ENCODE measurements at places on chromosomes 6 and 20. TPM values are rescaled to one million over a fixed set of nuclear protein-coding genes. Genes with fewer than 3 reads are reported as not detected.

DNA sequence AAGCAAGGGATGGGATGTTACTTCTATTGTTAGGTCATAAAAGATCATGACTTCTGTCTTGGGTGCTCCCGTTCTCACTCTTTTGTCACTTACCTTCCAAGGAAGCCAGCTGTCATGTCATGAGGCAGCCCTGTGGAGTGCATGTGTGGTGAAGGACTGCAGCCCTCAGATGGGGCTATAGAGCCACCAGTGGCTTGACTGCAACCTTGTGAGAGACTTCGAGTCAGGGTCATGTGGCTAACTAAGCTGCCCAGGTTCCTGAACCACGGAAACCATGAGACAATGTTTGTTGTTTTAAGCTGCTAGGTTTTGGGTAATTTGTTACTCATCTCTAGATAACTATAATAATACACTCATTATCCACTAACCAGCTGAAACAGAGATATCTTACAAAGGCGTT lies 477.1 kb downstream of the BTBD3 start:
- DNase-seq = no peak

DNA sequence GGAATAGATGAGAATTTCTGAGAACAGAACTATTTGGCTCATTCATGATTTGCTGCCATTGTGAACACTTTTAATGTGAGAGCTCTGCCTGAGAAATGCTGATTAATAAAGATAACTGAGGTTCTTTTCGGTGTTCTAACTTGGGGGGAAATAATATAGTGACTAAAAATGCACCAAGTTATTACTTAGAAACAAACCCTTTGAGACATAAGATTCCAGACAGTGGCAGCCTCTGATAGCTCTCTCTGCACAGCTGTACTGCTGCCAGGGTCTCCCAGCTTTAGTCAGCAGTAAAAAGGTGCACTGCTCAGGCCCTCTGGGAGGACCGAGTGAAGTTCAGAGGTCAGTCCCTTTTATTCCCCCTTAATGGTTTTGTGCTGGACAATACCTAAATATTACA lies 2.5 kb upstream of the PRDM1 start:
- DNase-seq = no peak

DNA sequence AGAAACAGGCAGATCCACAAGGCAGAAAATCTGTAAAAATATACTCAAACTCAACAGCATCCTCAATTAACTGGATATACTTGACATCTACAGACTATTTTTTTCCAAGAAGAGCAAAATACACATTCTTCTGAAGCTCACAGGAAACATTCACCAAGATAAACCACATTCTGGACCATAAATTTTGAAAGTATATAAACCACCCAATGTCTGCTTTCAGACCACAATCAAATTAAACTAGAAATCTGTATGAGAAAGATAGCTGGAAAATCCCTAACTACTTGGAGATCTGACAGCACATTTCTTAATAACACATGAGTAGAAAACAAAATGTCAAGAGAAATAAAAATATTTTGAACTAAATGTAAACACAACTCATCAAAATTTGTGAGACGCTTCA lies 195.5 kb downstream of the ERMARD start:
- no peak for DNase-seq

DNA sequence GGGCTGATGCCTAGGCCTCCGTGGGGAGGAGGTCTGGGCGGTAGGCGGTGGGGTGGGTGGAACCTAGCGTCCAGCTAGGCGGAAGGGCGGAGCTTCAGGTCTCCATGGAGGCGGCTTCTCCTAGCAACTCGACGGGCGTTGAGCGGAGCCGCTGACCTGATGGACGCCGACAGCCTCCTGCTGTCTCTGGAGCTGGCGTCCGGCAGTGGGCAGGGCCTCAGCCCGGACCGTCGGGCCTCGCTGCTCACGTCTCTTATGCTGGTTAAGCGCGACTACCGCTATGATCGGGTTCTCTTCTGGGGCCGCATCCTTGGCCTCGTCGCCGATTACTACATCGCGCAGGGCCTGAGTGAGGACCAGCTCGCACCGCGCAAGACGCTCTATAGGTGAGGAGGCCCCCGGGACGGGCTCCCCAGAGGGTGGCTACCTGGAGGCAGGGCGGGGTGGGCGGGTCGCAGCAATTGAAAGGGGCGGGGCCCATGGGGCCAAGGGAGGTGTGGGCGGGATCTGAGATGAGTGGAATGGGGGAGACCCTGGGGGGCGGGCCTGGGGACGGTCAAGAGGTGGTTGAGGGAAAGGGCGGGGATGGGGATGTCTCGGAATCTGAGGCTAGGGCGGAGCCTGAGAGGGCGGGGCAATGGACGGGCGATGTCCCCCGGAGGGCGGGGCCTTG lies at the start of gene RSPH9:
Gene RSPH9, plus strand, starts transcription at position 97 of the 673 bp plus-strand sequence. Its CDS starts 63 bp downstream, at position 160.
- DNase-seq = peak; percentile 82

The TREM1 gene
- 4.5 TPM for total RNA-seq

The TFAP2B gene
- not detected for total RNA-seq

DNA sequence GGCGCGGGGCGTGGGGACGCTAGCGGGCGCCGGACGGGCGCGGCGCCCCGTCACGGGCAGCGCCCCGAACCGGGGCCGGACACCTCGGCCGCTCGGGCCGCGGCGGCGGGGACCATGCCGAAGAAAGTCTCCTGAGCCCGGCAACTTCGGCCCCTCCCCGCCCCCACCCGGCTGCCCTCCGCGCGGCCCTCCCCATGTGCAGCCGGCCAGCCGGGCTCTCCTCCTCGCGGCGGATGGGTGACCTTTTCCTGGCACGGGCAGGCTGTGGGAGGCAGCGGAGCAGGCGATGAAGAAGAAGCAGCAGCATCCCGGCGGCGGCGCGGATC lies 278 bp downstream of the UST start:
- no peak for DNase-seq
